ENCODE measurements at places on chromosomes 13 and 19. TPM values are rescaled to one million over a fixed set of nuclear protein-coding genes. Genes with fewer than 3 reads are reported as not detected.
A peak's percentile ranks its signal among the peaks of the same experiment; 100 is the strongest.

DNA sequence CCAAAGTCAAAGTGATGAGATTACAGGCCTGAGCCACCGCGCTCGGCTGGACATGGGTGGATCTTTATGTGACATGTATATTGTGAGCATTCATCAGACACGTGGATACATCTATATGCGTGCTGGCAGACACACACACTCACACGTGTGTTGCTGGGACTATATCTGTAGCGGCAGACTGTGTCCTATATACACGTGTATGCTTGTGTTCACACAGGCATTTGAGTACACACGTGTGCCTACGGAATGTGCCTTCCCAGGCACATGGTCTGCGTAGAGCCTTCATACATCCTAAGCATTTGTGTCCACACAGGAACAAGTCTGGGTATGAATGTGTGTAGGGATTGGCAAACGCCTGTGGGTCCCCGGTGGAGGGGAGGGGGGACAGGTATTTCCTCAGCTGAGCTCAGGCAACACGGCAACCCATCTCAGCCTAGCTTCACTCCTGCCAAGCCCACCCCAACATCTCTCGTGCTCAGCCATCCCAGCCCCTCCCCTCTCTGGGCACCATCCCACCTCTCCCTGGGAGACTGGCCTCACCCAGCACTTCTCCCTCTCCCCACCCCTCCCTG is 2.6 kb downstream of the UNC13A start:
- H3K4me3 ChIP-seq, result no peak overlapping the region
- H3K27ac ChIP-seq, result no peak overlapping the region
- H3K36me3 ChIP-seq, result no peaks in the 10 kb centered on the region
- no peaks in the 10 kb centered on the region for H3K4me1 ChIP-seq
- DNase-seq, result no peak

- no peak for DNase-seq
- H3K4me1 ChIP-seq, result peaks cover 11% of the 10 kb centered on the region
- no peaks in the 10 kb centered on the region for H3K36me3 ChIP-seq
- H3K27ac ChIP-seq, result no peak overlapping the region
- peaks cover 59% of the 10 kb centered on the region for H3K27me3 ChIP-seq
Measured at GRCh38 chr13:99982036-99982730, 599 bp downstream of the ZIC2 start.

DNA sequence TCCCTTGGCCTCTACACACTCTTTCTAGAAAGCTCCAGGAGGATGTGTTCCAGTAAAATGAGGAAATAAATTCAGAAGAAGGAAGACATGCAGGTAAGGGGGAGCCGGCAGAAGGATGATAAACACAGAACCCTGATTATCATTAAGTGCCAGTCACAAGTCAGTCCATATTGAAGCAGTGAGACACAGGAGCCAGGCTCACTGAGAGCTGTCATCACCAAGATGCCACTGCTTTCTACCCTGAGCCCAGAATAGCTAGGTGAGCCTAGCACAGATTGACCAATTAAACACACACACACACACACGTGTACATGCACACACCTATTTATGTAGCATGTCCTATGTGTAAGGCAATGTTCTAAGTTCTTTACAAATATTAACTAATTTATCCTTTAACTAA is 211.4 kb upstream of the IPO5 start:
- no peaks in the 10 kb centered on the region for H3K27me3 ChIP-seq
- no peak overlapping the region for H3K27ac ChIP-seq
- no peak overlapping the region for H3K4me3 ChIP-seq
- H3K36me3 ChIP-seq, result no peaks in the 10 kb centered on the region
- H3K4me1 ChIP-seq, result no peaks in the 10 kb centered on the region
- no peak for DNase-seq

DNA sequence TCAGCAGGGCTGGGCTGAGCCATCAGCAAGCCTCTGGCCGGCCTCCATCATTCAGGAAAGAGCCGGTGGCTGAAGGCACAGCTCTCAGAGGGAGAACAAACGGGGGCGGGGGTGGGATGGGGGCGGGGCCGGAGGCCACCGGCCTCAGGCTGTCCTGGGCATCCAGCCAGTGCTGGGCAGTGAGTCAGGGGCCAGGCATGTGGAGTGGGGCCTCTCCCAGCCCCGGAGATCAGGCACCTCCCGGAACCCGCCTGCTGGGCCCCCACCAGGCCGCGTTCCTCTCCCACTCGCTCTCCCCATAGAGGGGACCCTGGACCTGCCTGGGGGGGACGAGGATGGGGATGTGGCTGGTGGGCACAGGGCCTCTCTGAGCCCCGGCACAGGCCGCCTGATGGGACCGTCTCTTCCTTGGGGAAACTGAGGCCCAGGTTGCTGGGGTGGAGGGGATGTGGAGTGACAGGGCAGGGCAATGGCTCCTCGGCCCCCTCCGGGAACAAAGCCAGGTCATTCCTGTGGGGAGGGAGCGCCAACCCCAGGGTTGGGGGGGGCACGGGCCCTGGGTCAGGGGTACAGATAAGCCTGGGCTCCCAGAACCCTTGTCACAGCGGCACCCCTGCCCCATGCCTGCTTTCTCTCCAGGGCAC is 12.9 kb downstream of the SPC24 start:
- peaks cover 13% of the 10 kb centered on the region for H3K4me1 ChIP-seq
- no peak overlapping the region for H3K4me3 ChIP-seq
- no peaks in the 10 kb centered on the region for H3K36me3 ChIP-seq

GRCh38 chr19:39410017-39410830 is 2.2 kb upstream of the PLEKHG2 start:
- DNase-seq, result peak; percentile 62
- H3K27me3 ChIP-seq, result no peaks in the 10 kb centered on the region
- peak overlapping the region; percentile 100 for H3K27ac ChIP-seq
- H3K4me3 ChIP-seq, result peak overlapping the region; percentile 75
- peaks cover 8% of the 10 kb centered on the region for H3K36me3 ChIP-seq

GRCh38 chr13:100887729-100888151 is 213.1 kb upstream of the TMTC4 start:
- no peaks in the 10 kb centered on the region for H3K36me3 ChIP-seq
- no peak overlapping the region for H3K27ac ChIP-seq
- H3K27me3 ChIP-seq, result no peaks in the 10 kb centered on the region
- no peak for DNase-seq
- H3K4me3 ChIP-seq, result no peak overlapping the region
- no peaks in the 10 kb centered on the region for H3K4me1 ChIP-seq

DNA sequence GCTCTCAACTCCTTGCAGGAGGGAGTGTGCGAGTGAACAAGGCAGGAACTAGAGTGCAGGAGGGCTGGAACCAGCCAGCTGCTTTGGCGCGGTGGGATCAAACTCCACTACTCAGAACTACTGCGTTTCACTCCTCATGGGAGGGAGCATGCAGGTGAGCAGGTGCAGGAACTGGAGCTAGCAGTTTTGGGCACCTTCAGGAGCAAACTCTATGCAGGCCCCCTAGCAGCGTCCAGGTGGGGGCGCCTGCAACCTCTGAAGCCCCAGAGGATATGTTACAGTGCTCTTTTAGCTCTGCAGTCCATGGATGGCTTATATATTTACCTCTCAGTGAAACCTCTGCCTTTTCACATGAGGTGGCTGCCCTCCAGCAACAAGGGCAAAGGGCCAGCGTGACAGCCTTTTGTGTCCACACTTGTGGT is 1303.4 kb downstream of the PCDH9 start:
- H3K4me3 ChIP-seq, result no peak overlapping the region
- H3K27me3 ChIP-seq, result no peaks in the 10 kb centered on the region
- H3K27ac ChIP-seq, result no peak overlapping the region
- peak; percentile 5 for DNase-seq
- H3K4me1 ChIP-seq, result no peaks in the 10 kb centered on the region
- H3K36me3 ChIP-seq, result no peaks in the 10 kb centered on the region

DNA sequence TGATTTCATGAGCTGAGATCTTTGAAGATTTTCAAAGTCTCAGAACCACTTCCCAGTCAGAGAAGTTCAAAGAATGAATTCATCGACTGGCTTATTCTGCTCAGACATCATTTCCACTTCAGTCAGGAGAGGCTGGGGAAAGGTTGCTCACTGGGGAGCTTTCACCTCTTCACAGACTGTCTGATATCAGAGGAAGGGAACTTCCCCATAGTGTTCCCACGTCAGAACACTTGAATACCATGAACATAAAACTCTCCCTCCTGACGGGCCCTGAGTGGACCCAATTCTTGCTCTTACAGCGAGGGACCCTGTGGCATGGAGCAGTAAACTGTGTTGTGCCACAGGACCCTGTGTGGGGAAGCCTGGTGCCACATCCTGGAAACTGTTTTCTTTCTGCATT is 492.6 kb downstream of the COG6 start:
- no peaks in the 10 kb centered on the region for H3K36me3 ChIP-seq
- H3K4me3 ChIP-seq, result no peak overlapping the region
- no peak overlapping the region for H3K27ac ChIP-seq
- DNase-seq, result no peak
- no peaks in the 10 kb centered on the region for H3K4me1 ChIP-seq

DNA sequence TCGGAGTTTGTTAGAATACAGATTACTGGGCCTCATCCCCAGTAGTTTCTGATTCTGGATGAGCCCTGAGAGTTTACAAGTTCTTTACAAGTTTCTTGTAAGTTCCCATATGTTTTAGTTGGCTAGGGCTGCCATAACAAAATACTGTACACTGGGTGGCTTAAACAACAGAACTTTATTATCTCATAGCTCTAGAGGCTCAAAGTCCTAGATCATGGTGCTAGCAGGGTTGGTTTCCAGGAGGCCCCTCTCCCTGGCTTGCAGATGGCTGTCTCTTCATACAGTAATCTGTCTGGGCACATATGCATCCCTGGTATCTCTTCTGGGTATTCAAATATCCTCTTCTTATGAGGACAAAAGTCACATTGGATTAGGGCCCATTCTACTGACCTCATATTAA is 167.2 kb downstream of the KLF5 start:
- H3K4me1 ChIP-seq, result no peaks in the 10 kb centered on the region
- no peaks in the 10 kb centered on the region for H3K27me3 ChIP-seq
- no peaks in the 10 kb centered on the region for H3K36me3 ChIP-seq
- H3K4me3 ChIP-seq, result no peak overlapping the region

DNA sequence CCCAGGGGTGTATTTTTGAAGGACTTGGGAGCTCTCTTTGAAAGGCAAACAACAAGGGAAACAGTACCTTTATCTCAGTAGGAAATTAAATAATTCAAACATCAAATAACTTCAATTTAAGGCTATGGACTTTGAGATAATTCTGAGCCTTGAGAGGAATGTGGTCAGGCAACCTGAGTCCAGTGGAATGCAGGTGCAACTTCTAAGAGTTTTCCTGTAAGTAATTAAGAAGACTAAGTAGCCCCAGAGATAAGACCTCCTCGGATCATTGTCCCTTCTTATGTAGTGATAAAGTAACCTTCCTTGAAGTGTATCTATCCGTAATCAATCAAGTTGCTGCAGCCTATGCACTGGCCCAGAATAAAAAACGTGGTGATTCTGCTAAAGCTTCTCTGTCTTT is 29.2 kb downstream of the ZNF701 start:
- no peaks in the 10 kb centered on the region for H3K36me3 ChIP-seq
- no peak for DNase-seq
- no peaks in the 10 kb centered on the region for H3K4me1 ChIP-seq
- no peak overlapping the region for H3K4me3 ChIP-seq
- no peak overlapping the region for H3K27ac ChIP-seq

DNA sequence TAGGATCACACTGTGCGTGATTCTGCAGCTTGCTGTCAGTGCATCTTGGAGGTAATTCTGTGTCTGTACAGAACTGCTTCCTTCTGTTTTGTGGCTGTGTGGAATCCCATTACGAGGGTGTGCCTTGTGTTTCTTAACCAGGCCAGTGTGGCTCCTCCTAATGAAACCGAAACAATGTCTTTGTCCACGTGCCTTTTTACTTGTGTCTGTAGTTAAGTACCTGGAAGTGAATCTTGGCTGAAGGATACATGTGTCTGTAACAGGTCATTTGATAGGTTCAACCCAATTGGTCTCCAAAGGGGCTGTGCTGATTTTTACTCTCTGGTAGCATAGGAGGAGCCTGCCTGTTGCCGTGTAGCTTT is 13.1 kb downstream of the NOP53 start:
- no peaks in the 10 kb centered on the region for H3K4me1 ChIP-seq
- no peak for DNase-seq
- no peak overlapping the region for H3K4me3 ChIP-seq

DNA sequence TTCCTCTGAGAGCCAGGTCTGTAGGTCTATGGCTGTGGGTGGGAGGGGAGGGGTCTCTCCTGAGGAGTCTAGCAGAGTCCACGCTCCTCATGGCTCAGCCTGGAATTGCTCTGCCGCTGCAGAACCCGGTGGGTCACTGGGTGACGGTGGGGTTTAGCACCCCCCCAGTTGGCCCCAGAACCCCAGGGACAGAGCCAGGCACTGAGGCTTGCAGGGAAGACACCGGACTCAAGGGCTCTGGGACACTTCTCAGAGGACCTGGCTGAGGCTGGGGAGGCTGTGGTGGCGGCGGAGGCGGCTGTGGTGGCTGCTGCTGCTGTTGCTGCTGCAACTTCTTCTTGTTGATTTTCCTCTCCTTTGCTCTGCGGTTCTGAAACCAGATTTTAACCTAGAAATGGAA is 6.1 kb downstream of the CDX2 start:
- H3K4me1 ChIP-seq, result peaks cover 12% of the 10 kb centered on the region
- H3K27ac ChIP-seq, result no peak overlapping the region
- peaks cover 27% of the 10 kb centered on the region for H3K27me3 ChIP-seq
- H3K4me3 ChIP-seq, result no peak overlapping the region
- DNase-seq, result no peak

- H3K27me3 ChIP-seq, result no peaks in the 10 kb centered on the region
- peak; percentile 47 for DNase-seq
- no peak overlapping the region for H3K4me3 ChIP-seq
- peaks cover 8% of the 10 kb centered on the region for H3K4me1 ChIP-seq
- H3K27ac ChIP-seq, result peak overlapping the region; percentile 71
- no peaks in the 10 kb centered on the region for H3K36me3 ChIP-seq
Measured at GRCh38 chr13:32881074-32881776, 135.0 kb upstream of the KL start.

- no peak for DNase-seq
- H3K36me3 ChIP-seq, result no peaks in the 10 kb centered on the region
- peak overlapping the region; percentile 37 for H3K4me3 ChIP-seq
- no peaks in the 10 kb centered on the region for H3K27me3 ChIP-seq
- H3K4me1 ChIP-seq, result peaks cover 7% of the 10 kb centered on the region
Measured at GRCh38 chr19:54136086-54136863, 1.3 kb upstream of the CNOT3 start.

DNA sequence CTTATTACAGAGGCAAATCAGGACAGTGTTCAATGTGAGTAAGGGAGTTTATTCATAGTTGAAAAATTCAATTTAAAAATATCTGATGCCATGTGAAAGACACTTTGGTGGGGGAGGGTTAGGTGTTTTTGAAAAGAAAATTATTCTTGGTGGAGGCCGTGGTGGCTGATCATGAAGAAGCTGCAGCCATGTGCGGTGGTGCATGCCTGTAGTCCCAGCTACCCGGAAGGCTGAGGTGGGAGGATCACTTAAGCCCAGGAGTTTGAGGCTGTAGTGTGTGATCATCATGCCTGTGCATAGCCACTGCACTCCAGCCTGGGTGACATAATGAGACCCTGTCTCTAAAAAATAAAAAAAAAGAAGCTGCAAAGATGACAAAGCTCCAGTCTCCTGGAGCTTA is 28.6 kb downstream of the WDFY2 start:
- no peaks in the 10 kb centered on the region for H3K36me3 ChIP-seq
- no peaks in the 10 kb centered on the region for H3K4me1 ChIP-seq
- no peak for DNase-seq
- H3K4me3 ChIP-seq, result no peak overlapping the region

- no peaks in the 10 kb centered on the region for H3K36me3 ChIP-seq
- no peaks in the 10 kb centered on the region for H3K27me3 ChIP-seq
- no peak overlapping the region for H3K27ac ChIP-seq
Measured at GRCh38 chr13:84951128-84951527, 848.1 kb downstream of the SLITRK6 start.

Gene ICAM5
- total RNA-seq, result 7.1 TPM

Gene ZNF534
- 3.2 TPM for total RNA-seq

Gene ZNF284
- total RNA-seq, result 1.3 TPM

Gene STAP2
- 47.9 TPM for total RNA-seq

Gene ZNF814
- total RNA-seq, result 12.2 TPM

Gene FCGBP
- 73.5 TPM for total RNA-seq

Gene ERICH4
- total RNA-seq, result not detected

Gene KASH5
- total RNA-seq, result 13.1 TPM
